Stimulated activated CD8-positive, alpha-beta memory T cell treated with anti-CD3 and anti-CD28 coated beads, Interleukin-7, amount 100 ng/mL, for 1 hour (primary cell): ENCODE measurements at places on chromosomes 1 and 21.

GRCh38 chr1:205272536-205272935 is 44.8 kb downstream of the TMCC2 start:
- no peak for DNase-seq

DNA sequence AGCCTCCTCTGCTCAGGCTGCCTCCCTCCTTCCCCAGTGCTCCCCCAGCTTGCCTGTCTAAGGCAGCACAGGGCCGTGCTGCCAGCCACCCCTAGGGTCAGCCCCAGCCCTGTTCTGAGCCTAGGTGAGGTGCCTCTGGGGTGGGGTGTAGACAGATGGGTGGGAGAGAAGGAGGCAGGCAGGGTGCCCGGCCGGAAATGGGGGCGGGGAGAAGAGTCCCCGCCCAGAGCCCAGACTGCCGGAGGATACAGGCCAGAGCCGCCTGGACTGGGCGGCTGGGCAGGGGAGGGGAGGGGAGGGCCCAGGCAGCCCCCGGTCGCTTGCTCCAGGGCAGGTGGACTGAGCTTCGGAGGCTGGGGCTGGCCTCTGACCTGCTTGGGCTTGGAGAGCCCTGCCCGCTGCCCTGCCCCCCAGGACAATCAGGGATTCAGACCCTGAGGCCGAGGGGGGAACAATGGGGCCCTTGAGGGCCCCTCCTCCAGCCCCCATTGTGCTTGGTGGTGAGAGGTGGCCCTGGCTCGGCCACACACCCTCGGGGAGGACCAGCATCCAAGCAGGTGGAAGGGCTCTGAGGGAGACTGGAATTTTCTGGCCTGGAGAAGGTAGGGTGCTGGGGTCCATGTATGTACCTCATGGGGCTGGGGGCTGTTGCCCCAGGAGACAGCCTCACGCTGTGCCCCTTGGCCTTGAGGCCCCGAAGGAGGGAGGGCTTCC is at the start of gene GJC2:
Gene GJC2, plus strand, starts transcription at position 525 of the 714 bp plus-strand sequence. CDS start 7,829 bp downstream, outside the sequence.
- no peak for DNase-seq

GRCh38 chr21:33760641-33761440 is 118.5 kb downstream of the ITSN1 start:
- DNase-seq, result no peak

GRCh38 chr1:112040891-112041740 is 51.6 kb upstream of the KCND3 start:
- DNase-seq, result no peak

DNA sequence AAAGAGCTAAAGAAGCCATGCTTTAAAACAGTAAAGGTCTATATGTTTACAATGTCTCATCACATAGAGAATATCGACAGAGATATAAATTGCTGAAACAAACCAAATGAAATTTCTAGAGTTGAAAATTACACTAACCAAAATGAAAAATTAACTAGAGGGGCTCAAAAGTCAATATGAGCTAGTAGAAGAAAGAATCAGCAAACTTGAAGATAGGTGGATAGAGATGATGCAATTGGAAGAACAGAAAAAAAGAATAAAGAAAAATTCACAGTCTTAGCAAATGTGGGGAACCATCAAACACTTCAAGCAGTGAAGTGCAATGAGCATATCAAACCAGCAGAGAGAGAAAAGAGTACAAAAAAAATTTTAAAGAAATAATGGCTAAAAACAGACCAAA is 24.1 kb upstream of the DSCAM start:
- no peak for DNase-seq

DNA sequence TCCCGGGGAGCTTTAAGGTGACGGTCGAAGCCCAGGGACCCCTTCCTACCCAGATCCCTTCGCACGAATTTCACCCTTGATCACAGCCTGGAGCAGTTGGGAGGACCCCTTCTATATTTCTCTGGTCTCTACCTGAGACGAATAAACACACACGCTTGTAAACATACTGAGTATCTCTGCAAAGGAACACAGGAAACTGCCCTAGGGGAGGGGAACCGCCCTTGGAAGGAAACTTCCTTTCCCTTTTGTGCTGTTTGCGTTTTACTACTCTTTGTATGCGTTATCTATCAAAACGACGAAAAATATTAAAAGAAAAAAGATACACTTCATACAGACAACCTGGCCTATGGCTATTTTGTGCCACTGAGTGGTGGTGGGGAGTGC is 750 bp downstream of the NECAP2 start:
- DNase-seq, result no peak

DNA sequence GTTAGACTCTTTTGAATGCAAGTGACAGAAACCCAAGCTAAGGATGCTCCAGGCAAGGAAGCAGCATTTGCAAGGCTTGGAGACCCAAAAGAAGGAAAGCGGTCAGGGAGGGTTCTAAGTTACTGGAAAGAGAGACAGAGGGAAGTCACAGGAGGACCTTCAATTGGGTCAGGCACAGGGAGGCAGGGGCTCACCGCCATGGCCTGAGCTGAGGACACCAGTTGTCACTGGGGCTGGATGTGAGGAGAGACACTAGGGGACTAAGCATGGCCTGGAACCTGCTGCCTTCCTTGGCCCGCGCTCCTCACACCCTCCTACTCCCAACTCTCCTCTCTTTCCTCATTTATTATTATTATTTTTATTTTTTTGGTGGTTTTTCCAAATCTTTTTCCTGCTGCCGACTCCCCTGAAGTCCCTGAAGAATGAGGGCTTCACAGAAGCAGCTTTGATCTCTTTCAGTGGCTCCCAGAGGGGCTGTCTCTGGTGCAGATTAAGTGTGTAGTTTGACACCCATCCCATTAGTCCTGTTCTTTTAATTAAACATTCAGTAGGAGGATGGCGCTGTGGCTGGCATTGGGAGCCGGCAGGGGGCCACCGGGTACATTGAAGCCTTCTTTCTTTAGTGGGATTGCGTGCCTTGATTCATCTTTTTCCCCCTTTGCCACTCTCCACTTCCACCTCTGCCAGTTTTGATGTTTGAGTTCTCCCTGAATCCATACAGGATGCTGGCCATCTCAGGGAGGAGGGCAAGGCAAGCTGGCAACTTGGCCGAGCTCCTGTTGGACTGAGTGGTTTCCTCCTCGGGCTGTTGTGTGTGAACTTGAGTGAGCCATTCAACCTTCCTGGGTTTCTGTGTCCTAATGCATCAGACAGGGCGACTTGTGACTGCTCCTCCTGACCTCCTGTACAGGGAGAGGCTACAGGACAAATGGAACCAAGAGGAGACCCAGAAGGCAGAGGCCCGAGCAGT is 59.3 kb downstream of the MDM4 start:
- no peak for DNase-seq

GRCh38 chr1:3611170-3612019 is at the start of gene MEGF6:
MEGF6 (minus strand) TSS chr1:3611508; CDS start chr1:3611268, 240 bp downstream.
- peak; percentile 28 for DNase-seq

GRCh38 chr1:244346972-244347618 is 104.6 kb downstream of the ADSS2 start:
- no peak for DNase-seq

GRCh38 chr1:118097622-118098348 is 87.2 kb downstream of the SPAG17 start:
- no peak for DNase-seq

DNA sequence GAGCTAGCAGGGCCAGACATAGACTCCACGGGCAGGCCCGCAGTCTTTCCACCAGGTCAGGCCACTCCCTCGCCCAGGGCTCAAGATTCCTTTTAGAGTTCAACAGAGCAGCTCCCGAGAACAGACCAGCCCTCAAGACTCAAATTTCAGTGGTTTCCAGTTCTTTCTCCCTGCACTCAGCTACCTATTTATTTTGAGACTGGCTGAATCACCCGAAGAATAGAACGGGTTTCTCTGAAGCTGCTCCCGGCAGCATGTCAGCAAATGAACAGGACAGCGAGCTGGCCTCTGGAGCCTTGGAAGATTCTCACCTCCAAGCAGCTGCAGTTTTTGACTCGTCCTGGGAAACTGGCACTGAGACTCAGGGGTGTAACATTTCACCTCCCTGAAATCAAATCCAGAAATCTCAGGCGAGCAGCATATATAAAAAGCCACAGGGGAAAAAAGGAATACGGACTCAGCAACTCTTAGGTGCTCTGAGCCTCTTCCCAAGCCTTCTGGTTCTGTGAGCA is 177.9 kb downstream of the CLIC6 start:
- DNase-seq, result no peak

DNA sequence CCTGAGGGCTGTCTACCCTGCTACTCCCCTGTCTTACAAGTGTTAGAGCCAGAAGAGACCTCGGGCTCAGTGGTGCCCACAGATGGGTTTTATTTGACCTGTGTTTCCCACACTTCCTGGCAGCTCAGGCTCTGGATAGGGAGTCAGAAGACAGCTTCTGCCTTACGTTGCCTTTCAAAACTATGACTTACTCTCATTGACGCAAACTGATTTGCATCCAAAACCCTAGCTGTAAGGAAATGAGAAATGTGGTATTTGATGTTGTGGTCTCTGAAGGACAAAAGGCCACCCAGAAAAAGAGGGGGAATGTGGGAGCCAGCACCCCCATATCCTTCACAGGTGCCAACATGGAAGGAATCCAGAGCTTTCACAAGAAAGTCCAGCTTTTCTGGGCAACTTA is 180.2 kb downstream of the ATG4C start:
- DNase-seq, result no peak

- no peak for DNase-seq
Observed at GRCh38 chr1:241271427-241271826, 85.6 kb downstream of the RGS7 start.

GRCh38 chr1:150973836-150974579 is 627 bp downstream of the CERS2 start:
- DNase-seq, result no peak

DNA sequence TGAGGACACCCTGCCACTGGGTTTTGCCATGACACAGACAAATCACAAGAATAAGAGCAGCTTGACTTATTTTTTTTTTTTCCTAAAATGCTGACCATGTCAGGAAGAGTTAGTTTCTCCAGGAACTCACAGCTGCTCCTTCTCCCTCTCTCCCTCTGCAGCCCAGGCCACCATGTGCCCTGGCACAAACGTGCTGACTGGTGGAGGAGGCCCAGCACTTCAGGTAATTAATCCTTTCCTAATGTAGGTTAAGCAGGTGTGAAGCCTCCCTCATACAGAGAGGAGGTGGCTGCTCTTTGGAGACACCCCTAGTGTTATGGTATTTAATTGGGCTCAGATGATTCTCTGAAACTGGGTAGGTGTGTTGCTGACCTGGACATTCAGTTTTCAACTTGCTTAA is 129.8 kb upstream of the USH2A start:
- DNase-seq, result no peak

GRCh38 chr1:163875200-163875926 is 553.6 kb downstream of the NUF2 start:
- DNase-seq, result no peak

- no peak for DNase-seq
Observed at GRCh38 chr1:4034318-4034887, 134.3 kb upstream of the C1orf174 start.

GRCh38 chr1:47697616-47698335 is 259.9 kb downstream of the FOXD2 start:
- no peak for DNase-seq

- DNase-seq, result no peak
Observed at GRCh38 chr1:15158506-15159165, 5.1 kb downstream of the TMEM51 start.

DNA sequence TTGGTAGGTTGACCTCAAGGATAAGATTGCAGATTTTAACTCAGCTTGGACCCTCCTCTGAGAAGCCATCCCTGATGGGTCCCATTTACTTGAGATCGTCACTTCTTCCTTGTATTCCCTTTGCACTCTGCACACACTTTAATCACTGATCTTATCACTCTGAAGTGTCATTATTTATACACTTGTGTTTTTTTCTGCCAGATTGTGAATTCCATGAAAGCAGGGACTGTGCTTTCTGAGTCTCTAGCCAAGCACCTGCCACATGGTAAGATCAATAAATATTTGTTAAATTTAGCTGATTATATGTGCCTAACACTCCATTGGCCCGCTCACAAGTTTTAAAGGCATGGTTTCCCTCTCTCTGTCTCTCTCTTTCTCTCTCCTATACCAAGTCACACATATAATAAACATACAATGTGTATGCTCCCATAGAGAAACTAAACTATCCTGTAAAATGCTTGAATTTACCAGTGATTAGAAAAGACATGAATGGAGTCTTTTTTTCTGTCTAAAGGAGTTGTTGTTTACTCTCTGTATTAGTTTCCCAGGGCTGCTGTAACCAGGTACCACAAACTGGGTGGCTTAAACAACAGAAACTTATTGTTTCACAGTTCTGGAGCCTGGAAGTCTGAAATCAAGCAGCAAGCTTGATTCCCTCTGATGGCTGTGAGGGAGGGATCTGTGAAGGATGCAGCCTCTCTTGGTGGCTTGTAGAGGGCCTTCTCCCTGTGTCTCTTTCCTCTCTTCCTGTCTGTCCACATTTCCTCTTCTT is 105.2 kb upstream of the GADD45A start:
- DNase-seq, result no peak

GRCh38 chr1:21779613-21780521 is 3.1 kb downstream of the USP48 start:
- no peak for DNase-seq

- DNase-seq, result no peak
Observed at GRCh38 chr1:227234998-227235405, 83.3 kb downstream of the CDC42BPA start.

DNA sequence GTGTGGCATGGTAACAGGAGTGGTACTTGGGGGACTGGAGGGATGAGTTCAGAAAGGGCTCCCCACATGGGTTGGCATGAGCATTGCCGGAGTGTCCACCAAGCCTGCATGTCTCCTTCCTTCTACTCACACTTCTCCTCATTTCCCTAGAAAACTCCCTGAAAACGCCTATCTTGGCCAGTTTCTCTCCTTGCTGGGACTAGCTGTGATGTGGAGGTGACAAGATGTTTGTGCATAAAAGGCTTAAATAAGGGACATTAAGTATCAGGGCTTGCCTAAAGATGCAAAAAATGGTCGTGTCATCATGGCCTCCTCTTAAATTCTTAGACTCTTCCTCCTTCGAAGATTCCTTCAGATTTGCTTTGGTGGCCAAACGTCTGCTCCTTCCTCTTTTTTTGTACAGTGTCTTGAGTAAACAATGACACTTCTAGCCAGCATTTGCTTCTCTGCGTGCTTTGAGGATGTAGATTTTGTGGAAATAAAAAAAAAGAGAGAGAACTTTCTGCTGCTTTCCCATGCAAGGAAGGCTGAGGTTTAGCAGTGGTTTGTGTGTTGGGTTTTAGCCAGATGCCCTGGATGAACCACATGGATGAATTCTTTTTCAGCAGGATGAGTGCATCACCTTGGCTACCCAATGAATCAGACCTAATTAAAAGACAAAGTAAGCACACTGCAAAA is 239.1 kb upstream of the IRF2BP2 start:
- no peak for DNase-seq

- no peak for DNase-seq
Observed at GRCh38 chr1:214106375-214106774, 118.6 kb downstream of the PROX1 start.

GRCh38 chr1:51950701-51951100 is 39.8 kb downstream of the RAB3B start:
- no peak for DNase-seq

GRCh38 chr1:1136547-1137230 is 20.8 kb upstream of the C1orf159 start:
- DNase-seq, result no peak

GRCh38 chr1:45685308-45686014 is 872 bp downstream of the GPBP1L1 start:
- DNase-seq, result no peak
